ENCODE measurements at places on chromosomes 5 and 9.

GRCh38 chr9:20624201-20625002 lies 2.1 kb upstream of the MLLT3 start:
- DNase-seq: peak; percentile 86

GRCh38 chr9:133956520-133957076 lies 35.5 kb downstream of the VAV2 start:
- no peak for DNase-seq

DNA sequence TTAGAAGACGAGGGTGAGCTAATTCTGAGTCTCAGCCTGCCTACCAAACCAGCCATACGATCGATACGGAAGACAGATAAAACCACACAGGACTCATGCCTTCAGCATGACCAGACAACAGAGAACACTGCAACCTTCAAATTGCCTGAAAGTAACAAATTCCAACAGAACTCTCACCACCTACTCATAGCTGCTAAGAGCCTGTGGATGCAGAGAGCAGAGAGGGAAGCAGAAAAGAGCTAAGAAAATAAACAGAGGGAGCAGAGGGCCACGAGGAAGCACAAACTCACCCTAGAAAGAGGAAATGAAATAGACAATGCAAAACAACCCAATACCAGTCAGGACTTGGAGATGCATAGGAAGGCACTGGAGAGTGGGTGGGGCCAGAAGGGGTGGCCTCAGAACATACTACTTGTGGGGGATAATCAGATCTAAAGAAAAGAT lies 86.7 kb upstream of the TAS2R1 start:
- DNase-seq: no peak

GRCh38 chr9:8188723-8189407 lies 389.3 kb upstream of the DMAC1 start:
- peak; percentile 52 for DNase-seq

- DNase-seq: no peak
Observed at GRCh38 chr9:77707383-77708063, 59.4 kb upstream of the GNA14 start.

DNA sequence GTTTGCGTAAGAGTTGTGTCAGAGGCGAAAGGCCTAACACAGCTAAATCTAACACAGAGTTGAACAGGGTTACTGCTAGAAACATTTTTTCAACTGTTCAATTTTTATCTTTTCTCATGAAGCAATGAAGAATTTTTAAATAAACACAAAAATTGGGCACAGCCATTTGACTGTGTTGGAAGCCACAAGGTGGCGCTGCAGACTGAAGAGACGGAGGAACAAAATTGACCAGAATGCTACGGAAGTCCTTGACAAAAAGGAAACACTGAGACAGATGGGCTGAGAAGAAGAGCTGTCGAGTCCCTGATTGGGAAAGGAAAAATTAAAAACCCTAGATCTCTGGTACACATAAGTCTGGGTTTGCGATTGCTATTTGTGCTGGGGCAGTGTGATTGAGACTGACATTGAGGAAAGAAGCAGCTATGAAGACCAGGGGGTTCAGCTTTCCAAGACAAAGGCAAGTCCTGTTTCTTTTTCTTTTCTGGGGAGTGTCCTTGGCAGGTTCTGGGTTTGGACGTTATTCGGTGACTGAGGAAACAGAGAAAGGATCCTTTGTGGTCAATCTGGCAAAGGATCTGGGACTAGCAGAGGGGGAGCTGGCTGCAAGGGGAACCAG lies at the start of gene PCDHB9:
PCDHB9 (plus strand) TSS at position 265 of the 616 bp plus-strand sequence; CDS start at position 423, 158 bp downstream.
- peak; percentile 32 for DNase-seq

GRCh38 chr9:106798016-106798799 lies 64.8 kb upstream of the ZNF462 start:
- no peak for DNase-seq

- DNase-seq: no peak
Observed at GRCh38 chr5:153903321-153903720, 135.4 kb downstream of the FAM114A2 start.

DNA sequence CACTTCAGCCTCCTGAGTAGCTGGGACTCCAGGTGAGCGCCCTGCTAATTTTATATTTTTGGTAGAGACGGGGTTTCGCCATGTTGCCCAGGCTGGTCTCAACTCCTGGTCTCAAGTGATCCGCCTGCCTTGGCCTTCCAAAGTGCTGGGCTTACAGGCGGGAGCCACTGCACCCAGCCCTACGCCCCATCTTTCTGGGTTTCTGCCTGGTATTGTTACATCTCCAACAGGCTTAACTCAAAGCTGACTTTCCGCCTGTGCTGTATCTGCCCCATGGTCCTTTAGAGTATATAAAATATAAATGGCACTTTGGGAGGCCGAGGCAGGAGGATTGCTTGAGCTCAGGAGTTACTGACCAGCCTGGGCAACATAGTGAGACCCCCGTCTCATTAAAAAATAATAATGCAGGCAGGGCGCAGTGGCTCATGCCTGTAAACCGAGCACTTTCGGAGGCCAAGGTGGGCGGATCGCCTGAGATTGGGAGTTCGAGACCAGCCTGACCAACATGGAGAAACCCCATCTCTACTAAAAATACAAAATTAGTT lies 36.5 kb upstream of the GLDC start:
- no peak for DNase-seq

DNA sequence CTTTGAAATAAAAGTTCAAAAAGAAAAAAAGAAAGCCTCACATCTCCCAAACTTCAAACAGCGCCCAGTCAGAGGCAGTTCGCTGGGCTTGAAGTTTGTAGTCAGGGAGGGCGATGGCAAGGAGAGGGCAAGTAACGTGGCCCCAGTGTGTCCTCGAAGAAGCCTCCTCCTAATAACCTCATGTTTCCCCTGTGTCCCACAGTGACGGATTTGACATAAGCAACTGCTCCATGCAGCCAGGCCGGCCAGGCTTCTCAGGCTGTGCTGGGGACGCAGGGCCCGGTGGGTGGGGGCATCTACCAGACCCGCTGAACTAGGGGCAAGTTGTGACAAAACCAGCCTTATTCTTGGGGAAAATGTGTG lies 172.2 kb downstream of the ERCC6L2 start:
- DNase-seq: no peak

DNA sequence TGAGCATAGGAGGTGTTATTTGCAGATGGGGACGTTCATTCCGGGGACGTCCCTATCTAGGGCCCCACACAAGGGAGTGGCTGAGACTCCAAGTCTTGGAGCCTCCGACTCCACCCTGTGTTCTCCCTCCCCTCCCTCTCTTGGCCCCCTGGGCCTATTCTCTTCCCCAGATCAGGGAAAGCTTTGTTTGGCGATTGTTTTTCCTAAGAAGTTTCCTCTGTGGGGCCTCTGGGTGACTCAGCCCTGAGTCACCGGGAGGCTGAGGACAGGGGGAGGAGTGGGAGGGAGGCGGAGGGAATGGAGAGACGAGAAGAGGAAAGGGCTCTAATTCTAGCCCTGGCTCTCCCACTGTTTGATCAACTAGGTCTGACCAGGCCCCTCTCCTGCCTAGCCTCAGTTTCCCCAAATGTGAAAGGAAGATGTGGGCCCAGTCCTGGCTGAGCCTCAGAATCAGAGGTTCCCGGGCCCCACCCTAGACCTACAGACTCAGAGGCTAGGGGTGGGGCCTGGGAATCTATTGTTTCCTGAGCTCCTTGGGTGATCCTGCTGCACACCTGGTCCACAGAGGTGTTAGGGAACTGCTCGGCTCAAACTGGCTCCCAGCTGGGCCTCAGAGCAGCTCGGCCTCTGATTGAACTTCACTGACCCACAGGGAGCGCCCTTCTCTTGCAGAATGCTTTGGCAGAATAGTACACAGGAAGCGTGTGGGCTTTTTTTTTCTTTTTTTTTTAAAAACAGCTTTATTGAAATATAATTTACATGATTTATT lies 19.2 kb downstream of the GSN start:
- peak; percentile 23 for DNase-seq

DNA sequence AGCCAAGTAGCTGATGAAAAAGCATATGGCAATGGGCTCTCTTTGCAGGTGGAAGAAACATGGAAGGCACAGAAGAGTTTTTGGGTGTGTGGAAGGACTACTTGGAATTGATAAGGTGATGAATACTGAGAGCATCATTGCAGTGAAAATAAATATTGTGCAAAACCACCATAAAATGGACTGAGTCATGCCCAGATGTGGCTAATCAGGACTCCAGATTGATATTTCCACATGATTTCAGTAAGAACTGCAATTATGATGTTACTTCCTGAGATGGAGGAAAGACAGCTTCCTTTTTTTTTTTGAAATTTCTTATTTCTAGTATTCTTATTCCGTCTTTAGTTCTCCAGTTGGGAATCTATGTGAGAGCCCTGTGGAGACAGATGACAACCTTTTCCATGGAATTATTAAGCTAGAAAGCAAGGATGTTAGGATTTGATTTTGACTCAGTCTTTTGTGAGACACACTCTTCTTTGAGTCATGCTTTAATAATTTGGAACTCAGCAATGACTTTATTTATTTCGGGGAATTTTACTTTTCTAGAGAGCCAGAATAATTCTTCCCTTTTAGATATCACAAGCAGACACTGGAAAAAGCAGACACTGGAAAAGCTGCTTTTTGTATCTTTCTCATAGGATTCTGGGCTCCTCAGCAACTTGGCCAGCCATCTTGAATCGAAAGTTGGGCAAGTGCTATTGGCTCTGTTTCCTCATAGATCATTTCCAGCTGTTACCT lies 94.2 kb upstream of the VCAN start:
- DNase-seq: no peak

- no peak for DNase-seq
Observed at GRCh38 chr5:535846-536698, 11.8 kb upstream of the SLC9A3 start.

DNA sequence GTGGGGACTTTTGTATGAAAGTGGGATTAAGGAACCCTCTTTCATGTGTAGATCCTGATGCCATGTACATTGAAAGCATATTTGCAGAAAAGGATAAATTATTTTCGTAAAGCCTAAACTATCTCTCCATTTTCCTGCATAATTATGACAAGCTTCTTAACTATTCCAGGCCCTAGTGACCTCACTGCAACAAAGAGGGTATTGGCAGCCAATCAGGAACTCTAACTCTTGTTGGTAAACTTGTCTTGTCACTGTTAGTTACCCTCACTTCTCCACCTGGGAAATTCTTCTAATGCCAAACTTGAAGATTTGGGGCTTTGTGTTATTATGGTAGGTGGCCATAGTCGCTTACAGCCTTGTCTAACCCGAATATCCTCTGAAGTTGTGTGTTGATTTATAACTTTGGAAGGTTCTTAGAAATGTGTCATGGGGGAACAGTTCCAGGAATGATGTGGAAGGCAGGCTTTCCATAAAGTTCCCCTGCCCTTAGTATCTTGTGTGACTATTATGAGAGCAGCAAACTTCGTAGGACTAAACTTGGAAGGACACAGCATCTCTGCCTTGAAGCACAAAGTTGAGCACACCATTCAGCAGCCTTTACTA lies 52.5 kb downstream of the IQGAP2 start:
- no peak for DNase-seq

DNA sequence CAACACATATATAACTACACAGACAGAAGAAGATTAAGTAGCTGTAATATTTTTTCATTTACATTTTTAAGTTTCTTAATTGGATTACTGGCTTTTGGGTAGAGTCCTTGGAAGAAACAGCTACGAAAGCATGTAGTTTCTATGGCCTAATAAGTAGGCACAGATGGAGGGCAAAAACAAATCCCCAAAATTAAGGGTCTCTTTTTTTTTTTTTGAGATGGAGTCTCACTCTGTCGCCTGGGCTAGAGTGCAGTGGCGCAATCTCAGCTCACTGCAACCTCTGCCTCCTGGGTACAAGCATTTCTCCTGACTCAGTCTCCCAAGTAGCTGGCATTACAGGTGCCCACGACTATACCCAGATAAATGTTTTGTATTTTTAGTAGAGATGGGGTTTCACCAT lies 27.1 kb upstream of the MTMR12 start:
- DNase-seq: no peak

DNA sequence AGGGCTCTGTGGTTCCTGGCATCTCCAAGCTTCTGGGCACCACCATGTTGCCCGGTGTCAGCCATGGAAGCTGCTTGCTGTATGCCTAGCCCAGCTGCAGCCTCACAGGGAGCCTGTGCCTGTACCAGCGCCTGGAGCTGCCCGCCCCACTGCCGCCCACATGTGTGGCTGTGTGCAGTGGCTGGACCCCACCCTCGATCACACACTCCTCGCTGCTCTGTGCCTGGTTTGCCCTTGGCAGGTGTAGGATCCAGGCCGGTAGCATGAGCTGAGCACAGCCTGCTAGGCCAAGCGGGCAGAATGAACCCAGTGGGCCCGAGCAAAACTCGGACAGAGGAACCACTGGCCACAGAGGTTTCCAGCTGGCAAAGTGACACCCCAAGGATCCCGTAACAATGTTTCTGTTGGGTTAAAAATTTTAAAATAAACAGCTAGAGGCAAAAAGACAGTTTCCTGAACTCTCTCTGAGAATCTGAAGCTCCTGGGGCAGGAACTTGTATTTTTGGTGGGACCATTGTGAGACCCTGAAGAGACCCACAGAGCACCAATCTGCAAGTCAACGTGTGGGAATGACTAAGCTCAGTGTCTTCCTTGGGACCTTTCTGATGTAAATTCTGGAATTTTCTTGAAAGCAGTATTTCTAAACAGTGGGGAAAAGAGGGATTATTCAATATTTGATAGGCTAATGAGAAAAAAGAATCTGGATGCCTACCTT lies 73.1 kb upstream of the CCDC112 start:
- no peak for DNase-seq

- no peak for DNase-seq
Observed at GRCh38 chr5:89178541-89178940, 295.6 kb upstream of the MEF2C start.

DNA sequence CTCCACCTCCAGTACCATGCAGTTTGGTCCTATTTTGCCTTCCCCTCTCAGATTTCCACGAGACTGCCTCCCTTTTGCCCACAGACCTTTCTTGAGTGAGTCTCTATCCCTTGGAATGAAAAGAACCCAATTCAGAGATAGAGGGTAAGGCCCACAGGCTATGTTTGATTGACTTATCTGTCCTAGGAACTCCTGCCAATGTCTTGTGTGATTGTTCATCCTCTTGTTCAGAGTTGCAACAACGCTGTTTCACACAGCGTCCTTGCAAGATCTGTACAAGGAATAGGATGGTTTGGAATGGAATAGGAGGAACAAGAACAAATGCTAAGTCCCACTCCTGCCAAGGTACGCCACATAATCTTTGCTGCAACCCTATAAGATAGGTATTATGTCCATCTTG lies 142.2 kb upstream of the ABCA1 start:
- DNase-seq: no peak

- no peak for DNase-seq
Observed at GRCh38 chr5:18652404-18653215, 1018.4 kb downstream of the TAF11L14 start.

- DNase-seq: no peak
Observed at GRCh38 chr9:111001526-111001925, 36.7 kb downstream of the LPAR1 start.
